WERI-Rb-1 (cell line): ENCODE measurements at places on chromosomes 2 and 18.

DNA sequence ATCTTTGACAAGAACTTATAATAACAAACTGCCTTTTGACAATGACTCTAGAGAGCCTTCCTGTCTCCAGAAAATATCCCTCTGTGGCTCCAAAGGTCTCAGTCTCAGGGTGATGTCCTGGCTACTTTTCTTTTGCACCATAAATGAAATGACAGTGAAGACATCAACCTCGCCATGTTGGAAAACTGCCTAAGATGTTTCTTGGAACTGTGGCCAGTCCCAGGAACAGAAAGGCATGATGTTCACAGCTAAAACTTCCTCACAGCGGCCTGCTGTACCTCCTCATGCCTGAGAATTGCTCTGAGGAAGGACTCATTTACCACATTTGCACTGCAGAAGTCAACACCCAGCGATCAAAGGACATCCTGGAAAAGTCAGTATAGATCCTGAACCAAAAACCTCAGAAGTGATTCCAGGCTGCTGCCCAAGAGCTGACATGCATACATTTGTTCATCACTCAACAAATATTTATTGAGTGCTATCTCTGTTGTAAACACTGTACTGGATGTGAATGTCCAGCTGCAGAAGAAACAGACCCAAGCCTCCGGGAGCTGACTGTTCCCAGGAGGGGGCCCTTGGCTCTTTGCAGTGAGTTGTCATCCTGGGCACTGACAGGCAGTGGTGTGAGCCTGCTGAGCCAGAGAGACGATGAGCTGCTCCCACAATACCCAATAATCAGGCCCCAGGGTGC, 64.3 kb upstream of the ACSL3 start:
- DNase-seq, result no peak

GRCh38 chr2:188580738-188581137, 289.1 kb downstream of the GULP1 start:
- no peak for DNase-seq

- DNase-seq, result no peak
Measured at GRCh38 chr2:231238689-231239088, 40.3 kb downstream of the ARMC9 start.

DNA sequence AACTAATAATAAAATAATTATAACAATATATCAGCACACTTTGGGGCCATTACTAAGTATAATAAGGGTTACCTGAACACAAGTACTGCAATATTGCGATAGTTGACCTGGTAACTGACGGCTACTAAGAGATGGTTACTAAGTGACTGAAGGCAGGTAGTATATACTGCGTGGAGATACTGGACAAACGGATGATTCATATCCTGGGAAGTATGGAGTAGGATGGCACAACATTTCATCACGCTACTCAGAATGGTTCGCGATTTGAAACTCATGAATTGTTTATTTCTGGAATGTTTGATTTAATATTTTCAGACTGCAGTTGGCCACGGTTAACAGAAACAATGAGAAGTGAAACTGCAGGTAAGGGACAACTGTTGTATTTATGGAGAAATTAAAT, 39.5 kb upstream of the FLACC1 start:
- DNase-seq, result no peak

- no peak for DNase-seq
Measured at GRCh38 chr2:182463760-182464159, 36.9 kb upstream of the PDE1A start.

DNA sequence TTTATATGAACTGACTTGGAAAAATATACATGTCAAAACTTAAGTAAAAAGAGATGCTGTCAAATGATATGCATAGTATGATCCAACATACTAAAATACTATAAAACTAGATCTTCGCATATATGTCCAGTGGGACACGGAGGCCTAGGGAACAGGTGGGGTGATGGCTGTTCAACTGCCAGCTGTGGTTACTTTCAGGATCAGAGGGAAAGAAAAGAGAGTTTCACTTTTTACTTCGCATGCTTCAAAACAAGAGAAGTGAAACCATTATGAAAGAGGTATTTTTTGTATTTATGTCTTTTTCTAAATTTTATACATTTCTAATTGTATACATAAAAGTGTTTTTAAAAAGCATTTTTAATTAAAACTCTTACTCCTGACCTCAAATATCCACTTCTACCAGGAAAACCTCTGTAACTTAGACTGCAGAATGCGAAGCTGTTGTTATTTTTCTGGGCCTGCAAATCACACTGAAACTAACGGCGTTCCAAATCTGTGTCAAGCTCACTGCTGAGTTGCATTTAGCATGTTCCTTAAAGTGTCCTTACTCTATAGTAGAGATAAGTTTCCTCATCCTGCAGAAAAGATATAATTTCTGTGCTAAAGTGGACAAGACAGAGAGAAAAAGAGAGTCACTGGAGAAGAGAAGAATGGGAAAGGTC, 97.8 kb upstream of the SLC35G4 start:
- no peak for DNase-seq

GRCh38 chr2:49355611-49356010, 201.3 kb upstream of the FSHR start:
- no peak for DNase-seq

- no peak for DNase-seq
Measured at GRCh38 chr2:200399046-200399445, 92.6 kb downstream of the SPATS2L start.

DNA sequence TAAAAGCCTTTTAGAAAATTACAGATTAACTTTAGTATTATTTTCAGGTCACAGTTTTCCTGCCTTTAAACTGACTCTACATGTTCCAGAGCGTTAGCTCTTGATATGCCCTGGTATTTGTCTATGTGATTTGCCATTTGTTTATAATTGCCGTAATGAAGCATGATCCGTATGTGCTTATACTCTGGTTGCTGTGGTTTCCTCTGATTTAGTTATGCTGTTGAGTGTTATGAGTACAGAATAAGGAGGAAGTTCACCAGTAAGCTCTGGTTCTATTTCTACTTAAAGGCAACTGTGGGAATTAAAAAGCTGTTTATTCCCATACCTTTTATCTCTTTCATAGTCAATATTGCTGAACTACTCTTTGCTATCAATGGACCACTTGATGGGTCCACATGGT, 123.5 kb downstream of the OSBPL6 start:
- DNase-seq, result no peak

- DNase-seq, result no peak
Measured at GRCh38 chr2:110858135-110858725, 125.9 kb downstream of the ACOXL start.

DNA sequence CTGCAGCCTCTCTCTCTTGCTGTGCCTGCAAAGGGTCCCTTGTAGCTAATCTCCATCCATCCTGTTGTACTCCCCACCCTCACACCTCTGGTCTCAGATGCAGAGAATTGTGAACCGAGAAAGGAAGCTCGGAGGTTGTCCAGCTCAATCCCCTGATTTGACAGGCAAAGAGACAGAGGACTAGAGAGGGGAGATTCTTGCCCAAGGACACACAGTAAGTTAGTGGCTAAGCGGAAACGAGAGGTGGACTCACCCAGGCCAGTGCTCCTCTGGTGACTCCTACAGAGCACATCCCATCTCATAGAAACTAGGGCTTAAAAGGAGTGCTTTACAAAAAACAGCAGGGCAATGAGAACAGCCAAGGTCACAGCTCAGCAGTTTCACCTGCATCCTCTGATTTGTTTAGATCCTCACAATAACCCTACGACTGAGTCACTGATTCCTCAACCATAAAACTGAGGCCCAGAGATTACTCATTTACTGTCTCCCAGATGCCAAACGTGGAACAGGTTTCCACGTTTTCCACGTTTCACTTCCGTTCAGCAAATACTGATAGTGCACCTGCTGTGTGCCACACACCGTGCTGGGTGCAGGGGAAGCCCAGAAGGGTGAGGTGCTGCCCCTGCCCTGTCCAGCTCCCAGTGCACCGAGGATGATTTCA, 22.1 kb downstream of the EHD3 start:
- no peak for DNase-seq

GRCh38 chr2:1477196-1478040, 64.2 kb downstream of the TPO start:
- DNase-seq, result no peak

GRCh38 chr2:169086893-169087467, 17.6 kb downstream of the DHRS9 start:
- no peak for DNase-seq

DNA sequence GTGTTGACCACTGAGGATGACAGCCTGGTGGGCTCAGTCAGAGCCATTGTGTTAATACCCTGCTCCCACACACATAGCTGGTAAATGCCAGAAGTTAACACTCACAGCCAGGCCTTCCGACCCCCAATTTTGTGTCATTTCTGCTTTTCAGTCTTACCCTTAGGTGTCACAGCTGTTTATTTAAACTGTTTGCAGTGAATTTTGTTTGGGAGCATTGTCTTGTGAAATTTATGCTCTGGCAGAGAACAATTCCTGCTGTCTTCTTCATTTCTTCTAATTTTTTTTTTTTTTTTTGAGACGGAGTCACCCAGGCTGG, 8.2 kb downstream of the LPIN1 start:
- no peak for DNase-seq

DNA sequence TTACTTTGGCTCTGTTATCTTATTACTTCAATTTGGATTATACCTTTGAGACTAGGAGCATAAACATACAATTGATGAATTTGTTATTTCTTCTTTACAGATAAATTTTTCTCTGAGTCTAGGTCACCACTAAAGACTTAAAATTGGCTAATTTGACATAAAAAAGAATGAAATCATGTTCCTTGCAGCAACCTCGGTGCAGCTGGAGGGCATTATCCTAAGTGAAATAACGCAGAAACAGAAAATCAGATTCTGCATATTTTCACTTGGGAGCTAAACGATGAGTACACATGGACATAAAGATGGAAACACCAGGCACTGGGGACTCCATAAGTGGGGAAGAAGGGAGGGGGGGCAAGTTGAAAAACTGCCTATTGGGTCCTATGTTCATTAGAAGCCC, 172.8 kb upstream of the SESTD1 start:
- DNase-seq, result no peak

DNA sequence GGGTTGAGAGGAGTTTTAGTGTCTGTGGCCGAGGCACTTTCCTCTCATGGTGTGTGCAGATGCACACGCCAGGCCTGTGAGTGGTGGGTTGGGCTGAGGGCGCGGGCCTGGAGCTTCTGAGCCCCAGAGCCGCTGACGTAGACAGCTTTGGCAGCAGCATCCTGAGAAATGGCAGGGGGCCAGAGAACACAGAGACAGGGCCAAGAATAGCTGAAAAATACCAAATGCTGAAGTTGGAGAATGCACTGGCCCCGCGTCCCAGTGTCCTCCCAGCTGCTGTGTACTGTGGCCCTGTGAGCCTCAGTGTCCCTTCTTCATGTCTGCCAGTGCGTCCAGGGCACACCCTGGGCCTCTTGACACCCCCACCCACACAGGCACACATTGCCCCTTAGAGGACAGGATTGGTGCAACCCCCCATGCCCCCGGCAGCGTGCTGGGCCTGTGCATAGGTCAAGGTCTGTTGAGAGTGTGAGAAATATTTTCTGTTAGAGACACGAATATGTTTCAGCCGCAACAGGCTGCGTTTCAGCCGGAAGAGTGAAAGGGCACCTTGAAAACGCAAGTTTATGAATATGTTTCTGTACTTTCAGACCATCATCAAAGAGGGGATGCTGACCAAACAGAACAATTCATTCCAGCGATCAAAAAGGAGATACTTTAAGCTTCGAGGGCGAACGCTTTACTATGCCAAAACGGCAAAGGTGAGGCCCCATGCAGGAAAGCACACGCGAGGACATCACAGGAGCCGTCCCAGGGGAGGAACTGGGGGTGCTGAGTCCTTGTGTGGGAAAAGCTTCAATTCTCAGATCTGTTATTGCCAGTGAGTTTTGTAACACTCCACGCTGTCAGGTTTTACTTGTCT, 33.6 kb downstream of the DGKD start:
- DNase-seq, result no peak
